Stimulated activated CD8-positive, alpha-beta memory T cell treated with anti-CD3 and anti-CD28 coated beads, Interleukin-7, amount 100 ng/mL, for 1 hour (primary cell): ENCODE measurements at places on chromosomes 11 and 22.

DNA sequence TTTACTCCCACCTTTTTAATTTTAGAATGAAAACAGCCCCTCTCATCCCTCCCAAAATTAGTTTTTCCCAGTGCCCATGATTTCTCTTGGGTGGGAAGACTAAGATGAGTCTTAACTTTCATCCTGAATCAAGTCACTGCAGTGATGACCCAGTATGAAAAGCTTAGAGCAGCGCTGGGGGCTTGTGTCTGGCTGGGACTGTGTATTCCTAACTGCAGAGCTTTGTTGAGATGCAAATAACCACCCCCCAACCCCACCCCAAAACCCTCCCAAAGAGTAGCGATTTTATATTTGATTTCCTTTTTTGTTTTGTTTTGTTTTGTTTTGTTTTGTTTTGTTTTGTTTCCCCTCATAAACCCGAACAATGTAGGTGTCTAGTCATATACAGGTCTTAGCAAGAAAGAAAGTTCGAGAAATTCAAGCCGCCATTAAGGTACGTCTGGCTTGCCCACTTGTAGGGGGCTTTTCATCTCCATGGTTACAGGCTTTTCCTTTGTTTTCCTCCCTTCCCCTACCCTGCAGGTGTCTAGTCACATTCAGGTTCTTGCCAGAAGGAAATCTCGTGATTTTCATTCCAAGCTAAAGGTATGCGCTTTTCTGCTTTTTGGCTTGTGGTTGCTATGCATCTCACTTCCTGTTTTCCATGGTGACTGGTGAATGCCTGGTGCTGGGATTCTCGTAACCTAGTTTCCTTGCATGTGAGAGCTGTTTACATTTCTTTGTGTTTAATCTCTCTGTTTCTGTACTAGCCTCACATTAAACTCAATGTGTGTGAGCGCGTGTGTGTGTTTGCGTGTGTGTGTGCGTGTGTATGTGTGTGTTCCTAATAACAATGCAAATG lies 144.6 kb upstream of the RASSF10 start:
- no peak for DNase-seq

DNA sequence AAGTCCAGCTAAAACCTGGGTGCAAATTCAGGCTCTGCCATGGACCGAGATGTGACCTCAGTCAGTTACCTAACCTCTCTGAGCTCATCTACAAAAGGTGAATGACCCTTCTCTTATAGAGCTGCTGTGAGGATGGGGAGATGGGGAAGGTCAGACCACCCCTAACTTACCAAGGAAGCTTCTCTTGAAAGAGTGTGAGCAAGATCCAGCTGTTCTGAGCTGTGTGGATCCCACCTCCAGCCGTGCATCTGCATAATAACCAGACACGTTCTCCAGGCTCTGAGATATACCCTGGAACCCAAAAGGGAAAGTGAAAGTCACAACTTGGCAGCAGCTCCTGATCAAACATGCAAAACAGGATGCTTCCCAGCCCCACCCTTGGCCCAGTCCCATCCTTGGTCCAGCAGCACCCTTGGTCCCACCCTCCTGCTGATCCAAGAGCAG lies at the start of gene APOL3:
APOL3 (minus strand) TSS at position 257 of the 444 bp plus-strand sequence. CDS start 11,700 bp downstream, outside the sequence.
- no peak for DNase-seq

GRCh38 chr11:113805640-113806039 lies 26.0 kb downstream of the CLDN25 start:
- DNase-seq = no peak

GRCh38 chr11:88475991-88476418 lies 138.5 kb upstream of the CTSC start:
- DNase-seq = no peak

DNA sequence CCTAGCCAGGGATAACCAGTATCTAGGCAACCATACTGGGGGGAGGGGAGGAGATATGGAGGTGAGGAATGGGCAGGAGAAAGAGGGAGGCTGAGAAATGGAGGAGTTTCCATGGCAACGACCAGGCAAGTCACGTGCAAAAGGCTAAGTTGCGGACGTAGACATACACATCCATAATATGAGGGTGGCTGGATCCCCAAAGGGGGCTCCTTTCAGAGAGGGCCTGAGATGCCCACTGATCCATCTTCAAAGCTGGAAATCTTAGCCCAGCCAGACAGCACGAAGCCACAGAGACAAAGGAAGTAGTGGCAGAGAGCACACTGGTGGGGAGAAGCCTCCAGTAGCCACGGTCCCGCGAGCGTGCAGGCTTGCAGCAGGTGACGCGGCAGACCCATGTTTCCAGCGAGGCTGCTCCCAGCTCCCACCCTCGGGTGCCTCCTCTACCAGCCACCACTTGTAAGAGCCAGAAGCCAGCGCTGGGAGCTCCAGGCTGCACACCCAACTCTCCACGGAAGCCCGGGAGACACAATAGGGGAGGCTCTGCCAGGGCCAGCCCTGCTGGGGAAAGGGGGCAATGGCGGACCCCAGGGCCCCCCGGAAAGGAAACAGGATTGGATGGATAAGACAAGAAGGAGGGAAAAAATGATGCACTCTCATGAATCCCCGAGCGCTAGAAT lies 938 bp downstream of the FXYD6 start:
- DNase-seq = no peak

DNA sequence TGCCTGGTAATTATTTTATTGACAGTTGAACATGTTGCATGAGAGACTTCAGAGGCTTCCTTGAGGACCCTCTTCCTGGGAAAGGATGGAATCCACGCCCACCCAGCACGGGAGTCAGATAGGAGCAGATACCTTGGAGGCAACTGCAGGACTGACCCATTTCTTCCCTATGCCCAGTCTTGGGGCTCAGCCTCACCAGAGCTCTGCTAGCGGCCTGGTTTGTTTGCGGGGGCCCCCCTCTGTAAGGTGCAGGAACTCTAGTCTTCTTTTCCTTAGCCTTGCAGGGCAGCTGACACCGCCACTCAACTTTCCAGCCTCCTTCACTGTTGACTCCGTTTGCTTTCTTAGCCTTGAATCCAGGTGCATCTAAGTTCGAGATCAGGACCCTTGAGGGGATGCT lies 1032.8 kb downstream of the BRD1 start:
- DNase-seq = no peak

- no peak for DNase-seq
Measured at GRCh38 chr11:86990515-86990914, 35.3 kb upstream of the FZD4 start.

- DNase-seq = no peak
Measured at GRCh38 chr22:22085702-22086500, 103.3 kb upstream of the TOP3B start.

GRCh38 chr11:120034881-120035630 lies 102.9 kb downstream of the TRIM29 start:
- DNase-seq = no peak

DNA sequence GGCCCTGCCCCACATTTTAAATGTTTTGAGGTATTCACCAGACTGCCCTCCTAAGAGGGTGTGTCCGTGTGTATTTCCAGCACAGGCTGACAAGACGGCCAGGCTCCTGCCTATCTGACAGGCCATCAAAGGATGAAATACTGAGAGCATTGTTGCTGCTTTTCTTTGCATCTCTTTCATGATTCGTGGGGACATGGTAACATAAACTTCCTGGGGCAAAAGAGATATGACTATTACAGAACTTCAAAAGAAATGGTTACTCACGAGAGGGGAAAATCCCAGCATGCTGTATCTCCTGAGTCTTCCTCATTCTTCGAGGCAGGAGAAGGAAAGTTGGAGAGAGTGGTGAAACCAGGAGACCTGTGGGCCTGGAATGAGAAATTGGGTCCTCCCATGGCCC lies 10.3 kb upstream of the BIK start:
- DNase-seq = no peak

GRCh38 chr22:37330200-37331033 lies 48.1 kb downstream of the CYTH4 start:
- no peak for DNase-seq

- DNase-seq = no peak
Measured at GRCh38 chr11:60347084-60347797, 20.2 kb downstream of the MS4A6E start.

DNA sequence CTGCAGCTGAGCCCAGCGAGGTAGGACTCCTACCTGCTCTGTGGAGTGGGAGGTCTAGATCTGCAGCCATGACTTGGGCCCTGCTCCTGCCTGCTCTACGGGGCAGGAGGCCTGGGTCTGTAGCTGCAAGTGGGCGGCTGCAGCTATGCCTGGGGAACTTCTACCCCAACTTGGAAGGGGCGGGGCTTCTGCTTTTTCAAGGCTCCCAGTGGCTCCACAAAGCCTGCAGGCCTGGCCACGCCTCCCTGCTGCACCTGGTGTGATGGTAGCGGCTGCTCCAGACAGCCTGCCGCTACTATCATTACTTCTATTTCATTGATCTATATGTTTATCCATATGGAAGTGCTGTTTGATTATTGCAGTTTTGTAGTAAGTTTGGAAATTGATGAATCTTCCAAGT lies 121.2 kb downstream of the NELL1 start:
- DNase-seq = no peak

DNA sequence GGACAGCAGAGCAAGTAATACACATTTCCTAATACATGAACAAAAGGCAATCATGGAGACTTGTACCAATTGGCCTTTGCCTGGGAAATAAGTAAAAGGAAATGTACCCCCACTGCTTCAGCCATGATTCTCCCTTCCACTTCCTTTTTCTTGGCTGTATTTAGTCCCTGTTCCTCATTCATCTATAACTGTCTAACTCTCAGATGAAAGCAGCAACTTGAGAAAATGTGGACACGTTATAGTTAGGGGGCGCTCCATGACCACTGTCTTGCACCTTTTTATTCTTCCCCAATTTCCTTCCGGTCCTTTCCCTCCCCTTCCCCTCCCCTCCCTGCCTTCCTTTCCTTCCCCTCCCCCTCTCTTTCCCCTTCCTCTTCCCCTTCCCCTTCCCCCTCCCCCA lies 61.3 kb upstream of the BARX2 start:
- DNase-seq = no peak

GRCh38 chr11:9136741-9137140 lies 45.3 kb upstream of the SCUBE2 start:
- DNase-seq = no peak

GRCh38 chr11:41456269-41456668 lies 3.2 kb downstream of the LRRC4C start:
- DNase-seq = no peak

GRCh38 chr11:116710762-116711161 lies 62.0 kb downstream of the BUD13 start:
- no peak for DNase-seq
